ENCODE measurements at places on chromosomes 2 and 18. TPM values are rescaled to one million over a fixed set of nuclear protein-coding genes. Genes with fewer than 3 reads are reported as not detected.

Gene KLHL30
- 0.13 TPM for polyA plus RNA-seq

DNA sequence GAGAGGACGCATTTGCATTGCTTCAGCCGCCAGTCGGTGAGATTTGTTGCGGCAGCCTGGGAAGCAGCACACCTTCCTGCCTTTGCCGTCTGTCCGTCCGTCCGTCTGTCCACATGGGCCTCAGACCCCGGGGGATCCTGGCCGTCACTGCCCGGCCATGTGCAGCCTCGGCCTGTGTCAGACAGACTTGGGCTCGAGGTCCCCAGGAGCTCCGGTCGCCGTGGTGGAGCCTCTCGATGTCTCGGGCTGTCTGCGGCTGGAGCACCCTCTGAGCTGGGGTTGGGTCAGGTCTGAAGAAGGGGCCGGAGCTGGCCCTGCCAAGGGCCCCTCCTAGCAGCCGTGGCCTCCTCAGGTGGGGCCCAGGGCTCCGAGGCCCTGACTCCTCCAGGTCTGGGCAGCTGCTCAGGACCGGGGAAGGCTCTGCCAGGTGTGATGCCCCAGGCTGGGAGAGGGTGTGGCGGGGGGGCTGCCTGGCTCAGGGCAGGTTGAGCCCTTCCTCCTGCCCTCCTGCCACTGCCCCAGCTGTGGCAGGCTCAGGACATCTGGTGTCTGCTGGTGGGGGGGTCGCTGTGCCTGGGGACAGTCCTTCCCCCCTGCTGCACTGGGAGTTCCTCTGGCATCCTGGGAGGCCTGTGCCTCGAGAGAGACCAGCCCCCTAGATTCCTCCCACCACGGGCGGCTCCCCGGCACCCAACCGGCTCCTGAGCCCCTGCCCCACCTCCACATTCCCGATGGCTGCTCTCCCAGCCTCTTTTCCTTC is 11.8 kb downstream of the NEU4 start:
- no peak overlapping the region for H3K27ac ChIP-seq
- H3K27me3 ChIP-seq, result no peaks in the 10 kb centered on the region
- H3K4me1 ChIP-seq, result no peaks in the 10 kb centered on the region
- no peak for DNase-seq

DNA sequence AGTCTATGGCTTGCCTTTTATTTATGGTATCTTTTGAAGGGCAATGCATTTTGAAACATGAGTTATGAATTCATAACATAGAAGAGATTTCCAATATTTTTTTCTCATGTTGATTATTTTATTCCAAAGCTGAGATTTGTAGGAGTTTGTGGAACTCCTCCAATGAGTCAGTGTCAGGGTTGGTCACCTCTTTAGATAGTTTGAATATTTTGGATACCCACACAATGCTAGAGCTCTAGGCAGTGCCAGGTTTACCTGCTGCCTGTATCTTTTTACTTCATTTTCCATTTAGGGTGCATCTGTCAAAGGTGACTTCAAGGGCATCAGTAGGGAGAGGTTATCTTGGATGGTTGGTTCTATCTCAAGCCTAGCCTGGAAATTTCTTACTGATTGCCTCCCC is 152.7 kb downstream of the CERS6 start:
- no peak overlapping the region for H3K4me3 ChIP-seq
- no peak for DNase-seq
- no peaks in the 10 kb centered on the region for H3K27me3 ChIP-seq
- no peak overlapping the region for H3K27ac ChIP-seq

DNA sequence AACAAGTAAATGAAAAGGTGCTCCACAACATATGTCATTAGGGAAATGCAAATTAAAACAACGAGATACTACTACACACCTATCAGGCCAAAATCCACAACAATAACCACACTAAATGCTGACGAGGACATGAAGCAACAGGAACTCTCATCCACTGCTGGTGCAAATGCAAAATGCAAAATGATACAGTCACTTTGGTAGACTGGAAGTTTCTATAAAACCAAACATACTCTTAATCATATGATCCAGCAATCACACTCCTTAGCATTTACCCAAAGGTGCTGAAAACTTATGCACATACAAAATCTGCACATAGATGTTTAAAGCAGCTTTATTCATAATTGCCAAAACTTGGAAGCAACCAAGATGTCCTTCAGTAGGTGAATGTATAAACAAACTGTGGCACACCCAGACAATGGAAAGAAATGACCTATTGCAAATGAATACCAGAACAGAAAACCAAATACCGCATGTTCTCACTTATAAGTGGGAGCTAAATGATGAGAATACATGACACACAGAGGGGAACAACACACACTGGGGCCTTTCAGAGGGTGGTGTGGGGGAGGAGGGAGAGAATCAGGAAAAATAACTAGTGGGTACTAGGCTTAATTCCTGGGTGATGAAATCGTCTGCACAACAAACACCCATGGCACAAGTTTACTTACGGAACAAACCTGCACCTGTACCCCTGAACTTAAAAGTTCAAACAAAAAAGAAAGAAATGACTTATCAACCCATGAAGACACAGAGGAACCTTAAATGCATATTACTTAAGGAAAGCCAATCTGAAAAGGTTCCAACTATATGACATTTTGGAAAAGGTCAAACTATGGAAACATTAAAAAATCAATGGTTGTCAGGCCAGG is 80.4 kb downstream of the ASXL2 start:
- DNase-seq, result no peak
- H3K27ac ChIP-seq, result no peak overlapping the region
- H3K4me3 ChIP-seq, result no peak overlapping the region
- peaks cover 9% of the 10 kb centered on the region for H3K4me1 ChIP-seq
- H3K36me3 ChIP-seq, result peaks cover 12% of the 10 kb centered on the region

DNA sequence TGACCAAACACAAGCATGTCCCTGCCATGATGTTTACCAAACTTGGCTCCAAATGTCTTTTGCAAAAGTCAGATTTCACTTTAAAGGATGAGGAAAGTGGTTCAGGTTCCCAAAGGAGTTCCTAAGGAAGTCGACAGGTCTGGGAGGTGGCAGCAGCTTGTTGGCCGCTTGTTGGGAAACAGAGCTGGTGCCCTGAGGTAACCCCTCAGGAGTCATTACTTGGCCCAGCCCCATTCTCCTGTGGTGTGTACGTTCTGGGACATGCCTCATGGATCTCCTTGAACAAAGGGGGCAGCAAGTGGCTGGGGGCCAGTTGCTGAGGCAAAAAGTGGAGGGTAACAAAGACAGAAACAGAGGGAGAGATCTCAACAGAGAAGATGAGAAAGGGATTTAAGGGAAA is 10.9 kb downstream of the TMBIM1 start:
- peaks cover 64% of the 10 kb centered on the region for H3K36me3 ChIP-seq
- no peak overlapping the region for H3K4me3 ChIP-seq
- H3K27me3 ChIP-seq, result no peaks in the 10 kb centered on the region
- peak; percentile 89 for DNase-seq

- DNase-seq, result no peak
- no peak overlapping the region for H3K27ac ChIP-seq
- H3K27me3 ChIP-seq, result no peaks in the 10 kb centered on the region
- peaks cover 10% of the 10 kb centered on the region for H3K4me1 ChIP-seq
- no peak overlapping the region for H3K4me3 ChIP-seq
Measured at GRCh38 chr2:64586883-64587481, 62.9 kb downstream of the AFTPH start.

Gene HSBP1L1
- 182 TPM for polyA plus RNA-seq

- DNase-seq, result no peak
- no peaks in the 10 kb centered on the region for H3K4me1 ChIP-seq
- no peak overlapping the region for H3K27ac ChIP-seq
- no peaks in the 10 kb centered on the region for H3K36me3 ChIP-seq
Measured at GRCh38 chr2:107553539-107553938, 273.2 kb upstream of the RGPD4 start.

DNA sequence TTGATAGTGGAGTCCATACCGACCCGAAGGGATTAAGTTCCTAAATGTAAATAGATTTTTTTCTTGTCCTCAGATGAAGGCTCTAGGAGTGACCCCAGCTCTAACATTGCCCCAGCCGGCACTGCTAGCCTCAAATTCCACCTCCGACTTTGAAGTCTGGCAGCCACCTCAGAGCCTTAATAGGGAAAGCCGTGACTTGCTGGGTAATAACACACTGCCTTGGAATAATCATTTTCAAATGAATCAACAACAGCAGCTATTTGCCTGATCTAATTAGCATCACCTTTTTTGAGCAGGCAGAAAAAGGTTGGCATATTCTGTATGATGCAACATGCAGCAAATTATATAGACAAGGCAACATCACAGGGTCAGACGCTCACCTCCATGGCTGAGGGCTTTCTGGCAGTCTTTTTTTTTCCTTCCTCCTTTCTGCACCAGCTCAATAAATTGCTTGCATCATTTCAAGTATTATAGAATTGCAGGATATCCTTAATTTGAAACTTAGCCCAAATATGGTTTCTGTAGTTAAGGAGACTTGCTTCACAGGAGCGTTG is 276.5 kb upstream of the ATP5MC3 start:
- H3K27me3 ChIP-seq, result no peaks in the 10 kb centered on the region
- no peaks in the 10 kb centered on the region for H3K4me1 ChIP-seq
- no peak overlapping the region for H3K27ac ChIP-seq
- H3K36me3 ChIP-seq, result no peaks in the 10 kb centered on the region
- H3K4me3 ChIP-seq, result no peak overlapping the region

DNA sequence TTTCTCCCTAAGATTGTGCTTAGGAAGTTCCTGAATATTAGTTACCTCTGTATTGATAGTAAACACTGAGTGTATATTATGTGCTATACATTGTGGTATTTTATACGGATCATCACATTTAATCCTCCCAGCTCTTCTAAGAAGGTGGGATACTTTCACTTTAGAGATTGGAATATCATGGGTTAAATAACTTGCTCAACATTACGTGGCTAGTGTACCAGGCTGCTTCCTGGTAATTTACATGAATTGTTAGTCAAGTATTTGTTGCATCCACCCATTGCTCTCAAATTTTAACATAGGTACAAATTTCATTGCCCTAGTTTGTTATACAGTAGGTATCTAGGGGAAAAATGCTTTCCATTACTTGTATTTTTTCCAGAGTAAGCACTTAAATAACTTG is 21.4 kb downstream of the FAM98A start:
- no peak for DNase-seq
- no peak overlapping the region for H3K27ac ChIP-seq
- no peaks in the 10 kb centered on the region for H3K36me3 ChIP-seq
- H3K4me1 ChIP-seq, result no peaks in the 10 kb centered on the region

- no peak overlapping the region for H3K27ac ChIP-seq
- no peak for DNase-seq
- H3K27me3 ChIP-seq, result no peaks in the 10 kb centered on the region
- no peaks in the 10 kb centered on the region for H3K4me1 ChIP-seq
Measured at GRCh38 chr18:79558933-79559416, 120.6 kb upstream of the CTDP1 start.

- no peaks in the 10 kb centered on the region for H3K27me3 ChIP-seq
- H3K4me3 ChIP-seq, result no peak overlapping the region
- DNase-seq, result no peak
- H3K27ac ChIP-seq, result no peak overlapping the region
Measured at GRCh38 chr2:143691121-143691520, 561.9 kb downstream of the ARHGAP15 start.

DNA sequence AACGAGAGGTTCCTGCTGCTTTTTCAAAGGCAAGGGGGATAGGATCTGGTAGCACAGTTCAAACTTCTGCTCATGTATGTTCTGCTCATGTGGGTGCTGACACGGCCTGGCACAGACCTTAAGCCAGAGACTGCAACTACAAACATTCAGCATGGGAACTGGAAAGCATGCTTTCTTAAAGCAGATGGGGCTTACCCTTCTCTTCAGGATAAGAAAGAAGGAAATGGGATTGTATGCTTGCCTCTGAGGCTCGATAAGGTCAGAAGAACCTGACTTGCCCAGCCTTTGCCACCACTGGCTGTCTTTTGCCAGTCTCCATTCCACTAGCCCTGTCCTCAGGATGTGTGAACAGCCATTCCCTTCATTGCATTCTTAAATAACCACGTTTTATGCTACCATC is 10.7 kb downstream of the DOCK10 start:
- H3K4me3 ChIP-seq, result no peak overlapping the region
- DNase-seq, result no peak
- H3K27ac ChIP-seq, result no peak overlapping the region

- H3K4me3 ChIP-seq, result no peak overlapping the region
- no peaks in the 10 kb centered on the region for H3K4me1 ChIP-seq
- DNase-seq, result no peak
- H3K36me3 ChIP-seq, result no peaks in the 10 kb centered on the region
- H3K27ac ChIP-seq, result no peak overlapping the region
Measured at GRCh38 chr2:196954001-196954400, 27.5 kb upstream of the PGAP1 start.

DNA sequence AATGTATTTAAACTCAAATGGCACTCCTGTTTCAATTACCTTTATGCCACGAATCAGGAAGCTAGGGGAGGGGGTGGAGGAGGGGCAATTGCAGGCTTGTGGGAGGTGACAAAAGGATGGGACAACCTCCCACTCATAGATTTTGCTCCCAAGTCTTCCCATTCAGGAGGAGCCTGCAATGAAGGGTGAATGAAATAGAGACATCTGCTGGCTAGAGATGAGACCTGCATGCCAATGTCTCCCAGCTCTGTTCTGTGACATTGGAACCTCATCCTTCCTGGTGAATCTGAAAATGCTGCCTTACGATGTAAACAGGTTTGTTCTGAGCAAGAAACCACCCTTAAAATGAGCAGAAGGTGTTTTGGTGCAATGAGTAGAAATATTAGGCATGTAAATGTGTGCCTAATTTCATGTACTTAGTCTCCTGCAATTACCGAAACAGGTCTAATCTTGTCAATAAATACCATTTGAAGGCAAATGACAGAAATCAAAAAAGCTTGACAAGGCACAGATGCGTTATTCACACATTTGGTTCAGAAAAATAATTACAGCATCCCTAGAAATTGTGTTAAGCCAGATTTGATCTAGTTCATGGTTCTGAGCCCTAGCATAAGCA is 2.7 kb upstream of the PID1 start:
- peak; percentile 84 for DNase-seq
- H3K4me3 ChIP-seq, result no peak overlapping the region
- no peaks in the 10 kb centered on the region for H3K27me3 ChIP-seq
- no peaks in the 10 kb centered on the region for H3K36me3 ChIP-seq

Gene SLC9A2
- polyA plus RNA-seq, result 0.03 TPM

Gene C2orf15
- polyA plus RNA-seq, result 0.44 TPM

Gene DQX1
- 0.17 TPM for polyA plus RNA-seq

Gene BCL2
- polyA plus RNA-seq, result 1.5 TPM

Gene AQP12A
- polyA plus RNA-seq, result not detected

GRCh38 chr2:74186038-74186437 is 7.4 kb upstream of the MOB1A start:
- H3K27ac ChIP-seq, result peak overlapping the region; percentile 67

GRCh38 chr18:13831864-13832508 is 8.0 kb downstream of the MC5R start:
- H3K4me3 ChIP-seq, result no peak overlapping the region
- no peak overlapping the region for H3K27ac ChIP-seq
- H3K4me1 ChIP-seq, result no peaks in the 10 kb centered on the region
- peaks cover 16% of the 10 kb centered on the region for H3K27me3 ChIP-seq

DNA sequence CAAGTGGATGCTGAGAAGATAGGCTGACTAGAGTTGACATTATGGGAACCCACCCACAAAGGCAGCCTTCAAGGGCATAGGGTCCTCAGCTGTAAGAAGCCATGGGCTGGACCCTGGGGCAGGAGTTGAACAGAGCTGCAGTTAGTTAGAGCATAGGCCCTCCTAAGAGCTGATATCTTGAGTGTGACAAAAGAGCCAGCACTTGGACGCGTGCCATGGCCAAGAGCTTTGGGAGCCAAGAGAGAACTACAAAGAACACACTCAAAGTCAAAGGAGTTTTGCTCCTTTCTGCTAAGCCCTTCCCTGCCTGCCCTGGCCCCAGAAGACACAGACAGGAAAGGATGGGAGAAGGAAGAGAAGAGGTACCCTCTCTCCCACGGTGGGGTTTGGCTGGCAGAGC is 29.9 kb upstream of the AGAP1 start:
- peak; percentile 51 for DNase-seq
- no peaks in the 10 kb centered on the region for H3K36me3 ChIP-seq
- H3K27me3 ChIP-seq, result no peaks in the 10 kb centered on the region
- H3K27ac ChIP-seq, result no peak overlapping the region
- H3K4me3 ChIP-seq, result no peak overlapping the region
- peaks cover 3% of the 10 kb centered on the region for H3K4me1 ChIP-seq

Data from adrenal gland (tissue), 19 donors.